Stimulated activated CD4-positive, alpha-beta T cell treated with anti-CD3 and anti-CD28 coated beads, Interleukin-15, amount 100 ng/mL, for 1 hour (primary cell): ENCODE measurements at places on chromosomes 6 and 20.

DNA sequence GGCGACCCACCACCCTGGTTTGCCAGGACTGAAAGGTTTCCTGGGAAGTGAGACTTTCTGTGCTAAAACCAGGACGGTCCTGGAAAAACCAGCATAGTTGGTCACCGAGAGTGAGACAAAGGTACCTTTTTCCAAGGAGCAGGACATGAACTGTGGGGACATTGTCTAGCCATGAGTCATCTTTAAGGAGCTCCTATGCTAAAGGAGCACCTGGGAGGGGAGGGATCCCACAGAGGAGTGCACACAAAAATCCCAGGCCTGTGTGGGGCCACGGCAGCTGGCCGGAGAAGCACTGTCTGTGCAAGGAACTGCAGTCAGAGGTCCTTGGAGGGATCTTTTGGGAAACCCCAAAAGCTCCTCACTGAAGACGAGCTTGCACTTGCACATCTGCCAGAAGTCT, 109.1 kb upstream of the PLEKHG1 start:
- no peak for DNase-seq

DNA sequence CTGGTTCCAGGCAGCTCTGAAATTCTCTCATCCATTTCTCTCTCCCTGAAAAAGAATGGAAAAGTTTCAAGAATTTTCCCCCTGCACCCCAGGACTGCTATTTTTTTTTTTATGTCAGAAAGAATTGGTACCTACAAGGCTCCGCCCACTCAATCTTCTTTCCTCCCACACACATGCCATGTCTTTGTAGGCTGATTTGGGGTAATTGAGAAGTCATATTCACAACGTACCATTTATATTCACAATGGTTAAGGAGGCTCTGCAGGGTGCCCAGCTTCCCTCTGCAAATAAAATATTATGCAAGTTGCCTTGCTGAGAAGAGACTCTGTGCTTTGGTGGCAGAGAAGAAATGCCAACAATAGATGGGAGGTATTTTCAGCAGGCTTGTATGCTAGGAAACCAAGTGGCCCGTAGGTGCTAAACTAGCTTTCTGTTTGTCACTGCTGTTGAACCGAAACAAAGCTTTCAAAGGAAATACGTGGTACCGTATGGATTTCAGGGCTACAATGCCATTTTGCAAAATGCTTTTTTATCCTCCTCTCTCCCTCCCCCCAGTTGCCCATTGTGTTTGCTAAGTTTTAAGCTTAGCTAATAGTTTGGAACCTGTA, 150.0 kb downstream of the PHACTR1 start:
- no peak for DNase-seq

GRCh38 chr6:158328952-158329351, 16.7 kb downstream of the TULP4 start:
- DNase-seq, result no peak

GRCh38 chr6:170346649-170347048, 40.1 kb downstream of the FAM120B start:
- DNase-seq, result no peak

DNA sequence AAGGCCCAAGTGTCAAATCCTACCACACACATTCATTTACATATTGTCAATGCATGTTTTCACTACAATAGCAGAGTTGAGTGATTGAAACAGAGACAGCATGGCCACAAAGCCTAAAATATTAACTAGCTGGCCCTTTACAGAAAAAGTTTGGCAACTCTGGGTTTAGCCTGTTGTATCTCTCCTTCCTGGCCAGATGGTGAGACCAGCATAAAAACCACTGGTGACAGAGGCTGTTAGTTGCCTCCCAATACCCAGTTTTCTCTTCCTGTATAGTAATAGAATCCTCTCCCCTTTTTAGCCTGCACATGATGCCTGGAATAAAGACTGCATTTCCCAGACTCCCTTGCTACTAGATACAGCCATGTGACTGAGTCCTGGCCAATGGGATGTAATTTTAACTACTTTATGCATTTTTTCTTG, 100.0 kb upstream of the TAB2 start:
- no peak for DNase-seq
